ENCODE measurements at places on chromosomes 2 and 18. TPM values are rescaled to one million over a fixed set of nuclear protein-coding genes. Genes with fewer than 3 reads are reported as not detected.

Gene GALNT1
- 43.3 TPM for polyA plus RNA-seq

GRCh38 chr2:176446718-176447414, 177.6 kb downstream of the MTX2 start:
- no peak overlapping the region for H3K4me3 ChIP-seq
- peaks cover 3% of the 10 kb centered on the region for H3K27me3 ChIP-seq
- peaks cover 4% of the 10 kb centered on the region for H3K4me1 ChIP-seq
- no peaks in the 10 kb centered on the region for H3K36me3 ChIP-seq
- DNase-seq = no peak

GRCh38 chr2:20236496-20236895, 11.6 kb upstream of the SDC1 start:
- H3K36me3 ChIP-seq = no peaks in the 10 kb centered on the region
- H3K4me1 ChIP-seq = peaks cover 3% of the 10 kb centered on the region
- H3K27me3 ChIP-seq = peaks cover 18% of the 10 kb centered on the region

Gene NEU4
- not detected for polyA plus RNA-seq

- peaks cover 93% of the 10 kb centered on the region for H3K4me1 ChIP-seq
- peak overlapping the region; percentile 85 for H3K4me3 ChIP-seq
- no peaks in the 10 kb centered on the region for H3K27me3 ChIP-seq
- peaks cover 10% of the 10 kb centered on the region for H3K36me3 ChIP-seq
- DNase-seq = peak; percentile 34
These were observed 16.2 kb downstream of the INPP4A start for GRCh38 chr2:98460573-98461497.

GRCh38 chr18:57581301-57581934, 5.1 kb downstream of the FECH start:
- peak overlapping the region; percentile 39 for H3K4me3 ChIP-seq
- no peaks in the 10 kb centered on the region for H3K36me3 ChIP-seq
- no peaks in the 10 kb centered on the region for H3K27me3 ChIP-seq
- DNase-seq = no peak

- no peak overlapping the region for H3K27ac ChIP-seq
- no peak overlapping the region for H3K4me3 ChIP-seq
- H3K27me3 ChIP-seq = peaks cover 22% of the 10 kb centered on the region
- no peaks in the 10 kb centered on the region for H3K36me3 ChIP-seq
These were observed 22.2 kb downstream of the SNORC start for GRCh38 chr2:232892221-232892620.

- no peak overlapping the region for H3K27ac ChIP-seq
- no peaks in the 10 kb centered on the region for H3K4me1 ChIP-seq
- H3K4me3 ChIP-seq = no peak overlapping the region
- H3K27me3 ChIP-seq = peaks cover 8% of the 10 kb centered on the region
These were observed 24.9 kb upstream of the BUB1 start for GRCh38 chr2:110702514-110703380.

Gene CAMKMT
- polyA plus RNA-seq = 22.9 TPM

Gene FSHR
- not detected for polyA plus RNA-seq

Gene CXXC1
- 59.8 TPM for polyA plus RNA-seq

GRCh38 chr18:36653141-36653869, 175.5 kb downstream of the TPGS2 start:
- no peaks in the 10 kb centered on the region for H3K36me3 ChIP-seq
- H3K4me1 ChIP-seq = no peaks in the 10 kb centered on the region
- H3K27me3 ChIP-seq = peaks cover 14% of the 10 kb centered on the region
- no peak overlapping the region for H3K27ac ChIP-seq
- DNase-seq = no peak

Gene ZAP70
- polyA plus RNA-seq = 149 TPM

Measured in naive thymus-derived CD8-positive, alpha-beta T cell (primary cell).